CD4-positive, alpha-beta T cell treated with Interleukin-4 for 1 hour (primary cell): ENCODE measurements at places on chromosomes 2 and 18.

DNA sequence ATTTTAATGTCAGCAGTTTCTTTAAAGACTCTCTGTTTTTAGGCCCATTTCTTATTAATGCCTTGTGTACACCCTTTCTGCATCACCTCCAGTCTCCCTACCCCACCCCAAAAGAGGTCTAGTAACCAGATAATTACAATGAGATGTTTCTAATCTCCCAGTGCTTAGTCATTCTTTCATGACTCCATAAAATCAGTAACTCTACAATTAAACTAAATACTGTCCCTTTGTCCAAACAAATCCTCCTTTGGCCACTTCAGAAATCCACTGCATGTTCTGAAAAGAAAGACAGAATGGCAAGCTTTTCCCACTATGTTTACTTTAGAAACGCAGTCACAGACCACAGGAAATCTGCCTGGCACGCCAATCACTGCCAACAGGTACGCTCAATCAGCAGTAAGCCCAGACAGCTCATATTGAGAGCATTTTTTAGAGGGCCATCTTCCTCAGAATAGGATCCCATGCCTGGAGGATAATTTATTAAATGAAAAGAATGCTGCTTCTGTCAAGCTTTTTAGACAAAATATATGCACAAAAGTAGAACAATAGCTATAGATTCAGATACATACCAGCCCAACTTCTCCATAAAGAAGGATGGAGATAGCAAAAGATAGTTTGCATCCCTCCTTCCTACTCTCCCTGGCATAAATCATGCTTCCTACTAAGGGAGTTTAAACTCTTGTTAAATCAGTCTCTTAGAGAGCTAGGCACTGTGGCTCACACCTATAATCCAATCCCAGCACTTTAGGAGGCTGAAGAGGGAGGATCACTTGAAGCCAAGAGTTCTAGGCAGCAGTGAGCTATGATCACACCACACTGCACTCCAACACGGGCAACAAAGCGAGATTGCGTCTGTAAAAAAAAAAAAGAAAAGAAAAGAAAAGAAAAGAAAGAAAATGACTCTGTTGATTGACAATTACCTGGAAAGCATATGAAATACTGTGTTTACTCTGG lies 14.6 kb downstream of the CLASP1 start:
- no peak for DNase-seq

GRCh38 chr2:116696223-116696622 lies 1118.3 kb upstream of the DDX18 start:
- DNase-seq: no peak

DNA sequence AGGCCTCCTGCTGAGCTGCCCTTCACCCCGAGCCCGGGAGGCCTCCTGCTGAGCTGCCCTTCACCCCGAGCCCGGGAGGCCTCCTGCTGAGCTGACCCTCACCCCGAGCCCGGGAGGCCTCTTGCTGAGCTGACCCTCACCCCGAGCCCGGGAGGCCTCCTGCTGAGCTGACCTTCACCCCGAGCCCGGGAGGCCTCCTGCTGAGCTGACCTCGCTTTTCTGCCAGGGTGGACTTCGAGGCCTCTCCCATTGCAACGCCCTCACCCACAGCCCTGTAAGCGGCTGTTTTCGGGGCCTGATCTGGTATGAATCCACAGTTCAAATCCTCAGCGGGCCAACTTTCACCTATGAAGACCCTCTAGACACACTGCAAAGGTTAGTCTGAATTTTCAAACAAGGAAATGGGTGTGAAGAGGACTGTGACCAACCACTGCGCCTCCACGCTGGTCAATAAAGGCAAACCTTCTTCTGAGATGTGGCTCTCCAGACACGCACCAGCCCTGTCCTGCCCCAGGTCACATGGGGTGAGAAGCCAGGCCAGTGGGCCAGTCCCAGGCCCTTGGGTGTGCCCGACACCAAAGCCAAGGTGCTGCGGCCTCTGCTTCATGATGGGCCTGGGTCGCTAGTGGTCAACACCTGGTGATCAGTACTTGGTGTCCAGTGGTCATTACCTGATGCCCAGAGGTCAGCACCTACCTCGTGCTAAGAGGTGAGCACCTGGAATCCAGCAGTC lies 225.1 kb upstream of the SALL3 start:
- no peak for DNase-seq

DNA sequence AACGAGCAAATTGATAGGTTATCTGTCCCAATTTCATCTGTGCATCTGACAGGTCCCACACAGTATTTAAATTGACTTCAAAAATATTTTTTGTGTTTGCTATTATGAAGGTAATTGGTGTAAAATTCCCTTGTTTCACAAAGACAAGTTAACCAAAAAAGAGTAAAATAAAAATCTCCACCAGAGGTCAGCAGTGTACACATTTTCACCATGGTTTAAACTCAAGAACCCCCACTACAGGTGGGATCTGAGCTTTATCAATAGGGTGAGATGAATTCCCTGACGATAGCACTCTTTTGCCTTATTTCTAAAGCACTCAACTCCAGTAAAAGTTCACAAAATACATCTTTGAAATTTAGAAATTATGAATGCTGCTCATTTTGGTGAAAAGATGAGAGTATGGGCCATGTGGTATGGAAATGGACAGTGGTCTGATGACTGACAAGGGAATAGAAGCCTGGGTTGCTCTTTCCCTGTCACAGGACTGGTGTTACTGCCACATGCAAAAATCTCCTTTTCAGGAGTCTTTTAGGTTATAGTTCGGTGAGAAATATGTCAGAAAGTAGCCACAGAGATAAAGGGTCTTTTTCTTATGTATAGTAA lies 68.0 kb downstream of the SERPINB8 start:
- DNase-seq: peak; percentile 22

DNA sequence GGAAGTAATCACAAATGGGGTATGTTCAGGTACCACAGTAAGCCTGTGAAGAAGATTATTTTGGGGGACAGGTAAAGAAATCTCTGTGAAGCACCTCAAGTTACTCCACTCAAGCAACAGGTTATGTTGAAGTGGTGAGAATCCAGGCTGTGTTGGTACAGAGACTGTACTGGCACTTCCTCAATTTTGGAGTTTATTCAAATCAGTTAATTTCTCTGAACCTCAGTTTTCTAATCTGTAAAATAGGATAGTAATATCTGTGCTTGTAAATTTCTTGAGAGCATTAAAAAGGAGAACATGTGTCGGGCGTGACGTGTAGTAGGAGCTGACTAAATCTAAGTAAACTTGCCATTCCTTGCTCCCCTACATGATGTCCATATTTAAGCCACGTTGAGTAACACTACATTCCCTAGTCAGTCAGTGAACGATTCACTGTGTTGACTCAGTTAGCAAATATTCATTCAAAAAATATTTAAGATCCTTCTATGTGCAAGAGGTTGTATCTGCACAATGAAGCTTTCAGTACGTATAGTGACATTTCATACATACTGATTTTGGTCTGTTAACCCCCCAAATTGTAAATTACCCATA lies 504.2 kb downstream of the ZEB2 start:
- DNase-seq: no peak

DNA sequence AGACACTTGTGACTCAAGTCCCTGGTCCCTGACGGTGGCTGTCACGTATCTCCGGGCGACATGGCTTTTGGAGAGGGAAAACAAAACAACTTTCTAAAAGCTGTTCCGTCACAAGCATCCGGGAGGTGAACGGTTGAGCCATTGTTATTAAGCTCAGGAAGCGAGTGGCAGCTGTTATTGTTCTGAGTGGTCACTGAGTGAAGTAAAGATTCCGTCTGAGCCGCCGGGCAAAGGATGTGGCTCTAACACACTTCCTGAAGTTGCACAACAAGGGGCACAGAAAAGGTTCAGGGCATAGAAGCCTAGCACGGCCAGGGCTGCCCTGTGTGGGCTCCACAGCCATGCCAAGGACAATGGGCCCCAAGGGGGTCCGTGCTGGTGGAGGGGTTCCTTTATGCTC lies 24.3 kb downstream of the INPP5D start:
- peak; percentile 81 for DNase-seq

- DNase-seq: no peak
Observed at GRCh38 chr2:172097557-172098131, 5.1 kb downstream of the DLX2 start.

GRCh38 chr2:119112230-119112629 lies 46.3 kb downstream of the C1QL2 start:
- DNase-seq: no peak

DNA sequence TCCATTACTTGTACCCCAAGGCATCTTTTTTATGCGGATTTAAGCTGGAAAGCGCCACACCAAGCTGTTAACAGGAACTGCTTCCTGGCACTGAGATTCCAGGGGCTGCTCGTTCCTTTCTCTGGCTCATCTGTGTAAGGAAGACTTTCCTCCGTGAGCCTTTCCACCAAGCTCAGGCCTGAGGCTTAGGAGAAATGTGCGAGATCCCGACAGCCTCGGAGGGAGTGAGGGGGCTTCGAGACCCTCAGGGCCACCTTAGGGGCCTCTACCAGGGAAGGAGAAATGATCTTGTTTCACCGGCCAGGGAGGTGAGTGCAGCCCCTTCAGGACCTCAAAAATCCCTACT lies 17.1 kb downstream of the B3GNT7 start:
- no peak for DNase-seq

DNA sequence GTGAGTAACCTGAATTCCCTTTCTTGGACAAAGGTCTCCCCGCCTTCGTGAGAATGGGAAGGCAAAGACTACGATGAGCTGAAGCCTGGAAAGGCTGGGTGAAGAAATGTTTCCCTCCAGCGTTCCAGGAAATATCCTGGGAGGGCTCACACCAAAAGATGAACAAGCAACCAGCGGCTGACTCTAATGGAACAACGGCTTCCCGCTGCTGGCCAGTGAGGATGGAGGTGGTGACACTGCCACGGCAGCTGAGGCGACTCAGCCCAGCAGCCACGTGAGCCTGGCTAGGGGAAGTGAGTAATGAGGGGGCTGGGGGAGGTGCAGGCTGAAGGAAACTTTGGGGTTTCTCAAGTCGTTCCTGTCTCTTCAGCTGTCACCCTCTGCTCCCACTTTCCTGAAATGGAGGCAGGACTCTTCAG lies 105.0 kb upstream of the SMAD7 start:
- DNase-seq: peak; percentile 71

GRCh38 chr18:28366676-28367075 lies 189.7 kb upstream of the CDH2 start:
- DNase-seq: no peak

GRCh38 chr2:39532933-39533332 lies 95.8 kb upstream of the MAP4K3 start:
- DNase-seq: no peak

- no peak for DNase-seq
Observed at GRCh38 chr2:62142054-62142453, 53.9 kb upstream of the B3GNT2 start.

- no peak for DNase-seq
Observed at GRCh38 chr2:17303054-17303453, 215.2 kb downstream of the RAD51AP2 start.

- DNase-seq: no peak
Observed at GRCh38 chr2:185384822-185385560, 353.6 kb upstream of the FSIP2 start.

DNA sequence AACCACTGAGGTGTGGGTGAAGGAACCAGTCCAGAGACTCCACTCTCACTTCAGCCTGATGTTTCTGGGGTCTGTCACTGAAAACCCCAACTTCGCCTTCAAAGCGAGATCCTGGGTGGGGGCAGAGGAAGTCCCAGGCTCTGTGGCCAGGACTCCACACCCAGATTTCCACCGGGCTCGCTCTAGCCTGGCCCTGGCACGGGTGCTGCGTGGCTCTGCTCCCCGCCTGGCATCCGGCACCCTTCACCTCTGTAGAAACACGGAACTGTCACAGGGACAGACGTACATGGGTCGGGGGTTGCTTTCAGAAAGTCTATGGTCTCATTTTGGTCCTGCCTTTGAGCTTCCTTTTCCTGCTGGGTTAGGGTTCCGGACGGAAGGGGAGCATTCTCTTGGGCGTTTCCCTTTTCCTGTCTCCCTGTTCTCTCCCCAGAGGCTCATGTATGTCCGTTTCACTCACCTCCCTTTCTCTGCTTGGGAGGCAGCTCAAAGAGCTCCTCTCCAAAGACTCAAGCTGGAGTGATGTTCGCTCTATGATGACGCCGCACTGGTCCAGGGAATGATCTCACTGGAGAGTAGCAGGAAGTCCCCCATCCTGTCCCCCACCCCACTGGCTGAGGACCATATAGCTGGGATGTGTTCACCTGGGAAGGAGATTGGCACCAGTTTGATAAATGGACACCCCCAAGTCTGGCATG lies 41.5 kb downstream of the ODC1 start:
- DNase-seq: no peak

GRCh38 chr18:62999392-62999791 lies 284.1 kb downstream of the PHLPP1 start:
- no peak for DNase-seq

DNA sequence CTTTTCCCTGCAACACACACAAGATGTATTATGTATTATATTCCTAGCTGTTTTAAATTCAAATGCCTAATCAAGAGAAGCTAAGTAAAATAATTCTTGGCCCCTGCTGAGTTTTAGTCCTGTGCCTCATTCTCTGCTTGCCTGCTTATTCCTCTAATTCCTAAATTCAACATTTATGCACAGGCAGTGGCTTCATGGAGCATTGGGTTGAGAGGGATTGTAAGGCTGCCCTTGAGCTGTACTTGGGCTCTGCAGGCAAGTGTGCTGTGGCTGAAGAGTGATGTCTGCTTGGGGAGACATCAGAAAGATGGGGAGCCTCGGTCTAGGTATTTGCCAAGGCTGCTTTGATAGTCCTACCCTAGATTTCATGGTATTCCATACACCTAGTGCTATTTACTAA lies 27.8 kb downstream of the KIF5C start:
- DNase-seq: no peak

DNA sequence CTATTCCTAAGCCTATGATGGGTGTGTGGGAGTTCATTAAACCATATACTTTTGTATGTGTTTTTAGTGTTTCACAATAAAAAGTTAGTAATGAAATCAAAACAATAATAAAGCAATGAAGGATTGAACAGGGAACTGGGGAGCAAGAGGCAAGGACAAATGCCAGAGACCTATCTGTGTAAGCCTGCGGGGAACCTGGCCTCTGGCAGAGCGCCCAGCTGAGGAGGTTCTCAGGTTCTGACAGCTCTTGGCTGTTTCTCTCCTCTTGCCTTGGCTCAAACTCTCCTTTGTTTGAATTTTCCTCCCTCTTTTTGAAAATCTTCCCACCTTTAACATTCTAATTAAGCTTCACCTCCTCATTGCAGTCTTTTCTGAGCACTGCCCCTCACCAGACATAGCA lies 200.0 kb upstream of the NCKAP5 start:
- DNase-seq: no peak

DNA sequence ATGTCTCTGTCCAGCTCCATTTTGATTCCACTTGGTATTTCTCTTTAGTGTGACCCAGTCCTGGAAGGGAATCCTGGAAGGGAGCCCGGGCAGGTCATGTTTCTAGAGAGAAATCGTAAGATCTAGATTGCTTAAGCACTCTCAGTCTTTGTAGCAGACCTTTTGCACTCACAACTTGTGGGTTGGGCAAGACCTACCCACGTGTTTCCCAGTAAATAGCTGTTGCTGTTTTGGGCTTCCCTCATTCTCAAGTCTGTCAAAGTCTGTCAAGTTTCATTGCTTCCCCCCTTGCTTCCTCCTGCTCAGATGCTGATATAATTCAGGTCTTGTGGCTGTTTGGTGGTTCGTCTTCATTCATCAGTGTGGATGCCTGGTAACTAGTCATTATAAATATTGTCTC lies 17.4 kb upstream of the NEMP2 start:
- DNase-seq: peak; percentile 53

GRCh38 chr2:47223980-47224379 lies 68.9 kb upstream of the STPG4 start:
- DNase-seq: no peak
